ENCODE measurements at places on chromosomes 3 and 15. TPM values are rescaled to one million over a fixed set of nuclear protein-coding genes. Genes with fewer than 3 reads are reported as not detected.

The SLC7A14 gene
- not detected for total RNA-seq

The RASGRP1 gene
- total RNA-seq = 0.35 TPM

The TGM5 gene
- total RNA-seq = not detected

The GOLGA6L10 gene
- 0.35 TPM for total RNA-seq

The PLSCR5 gene
- total RNA-seq = not detected

The ALDH1A2 gene
- total RNA-seq = 0.36 TPM

The GPR62 gene
- total RNA-seq = not detected

The LEO1 gene
- 52.7 TPM for total RNA-seq

The CLEC3B gene
- total RNA-seq = not detected

The WNT5A gene
- 1.4 TPM for total RNA-seq

The PYGO1 gene
- 6.8 TPM for total RNA-seq
